ENCODE measurements at places on chromosomes 5 and 9.

GRCh38 chr5:180439911-180440769 lies 54.0 kb upstream of the CNOT6 start:
- DNase-seq, result no peak

DNA sequence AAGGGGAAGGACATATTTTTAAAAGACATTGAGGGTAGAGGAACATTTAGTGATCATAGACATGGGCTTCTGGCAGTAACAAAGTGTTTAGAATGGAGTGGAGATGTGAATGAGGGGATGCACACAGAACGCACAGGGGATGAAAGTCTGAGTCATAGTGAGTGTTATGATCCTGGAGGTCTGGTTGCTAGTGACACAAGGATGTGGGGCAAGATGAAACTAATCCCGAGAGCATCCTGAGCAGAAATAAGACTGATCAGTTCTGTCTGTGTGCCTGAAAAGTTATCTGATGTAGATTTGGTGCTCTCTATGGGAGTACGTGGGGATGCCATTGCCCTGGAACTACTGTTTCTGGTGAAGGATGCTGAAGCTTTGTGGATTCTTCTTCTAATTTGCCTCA lies 141.1 kb downstream of the CHSY3 start:
- peak; percentile 66 for DNase-seq

GRCh38 chr5:175686396-175686795 lies 28.5 kb downstream of the HRH2 start:
- DNase-seq, result no peak

DNA sequence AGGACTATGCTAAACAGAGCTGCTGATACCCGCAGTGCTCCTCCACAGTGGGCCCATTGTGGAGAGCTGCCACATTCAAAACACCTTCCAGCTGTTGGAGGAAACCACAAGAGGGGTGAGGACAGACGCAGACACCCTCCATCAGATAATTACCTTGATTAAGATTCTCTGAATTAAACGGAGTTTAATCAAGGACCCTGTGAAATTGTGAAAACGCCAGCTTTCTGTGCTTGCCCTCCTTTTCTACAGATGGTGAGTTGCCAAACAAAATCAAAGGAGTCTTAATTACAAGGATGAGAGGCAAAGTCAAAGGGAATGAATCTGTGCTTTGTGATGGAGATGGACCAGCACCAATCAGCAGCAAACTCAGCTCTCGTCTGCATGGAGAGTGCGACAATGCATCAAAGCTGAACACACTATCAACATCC lies 596.1 kb downstream of the ELAVL2 start:
- DNase-seq, result no peak

GRCh38 chr5:154238776-154239481 lies 48.4 kb downstream of the GALNT10 start:
- DNase-seq, result no peak

DNA sequence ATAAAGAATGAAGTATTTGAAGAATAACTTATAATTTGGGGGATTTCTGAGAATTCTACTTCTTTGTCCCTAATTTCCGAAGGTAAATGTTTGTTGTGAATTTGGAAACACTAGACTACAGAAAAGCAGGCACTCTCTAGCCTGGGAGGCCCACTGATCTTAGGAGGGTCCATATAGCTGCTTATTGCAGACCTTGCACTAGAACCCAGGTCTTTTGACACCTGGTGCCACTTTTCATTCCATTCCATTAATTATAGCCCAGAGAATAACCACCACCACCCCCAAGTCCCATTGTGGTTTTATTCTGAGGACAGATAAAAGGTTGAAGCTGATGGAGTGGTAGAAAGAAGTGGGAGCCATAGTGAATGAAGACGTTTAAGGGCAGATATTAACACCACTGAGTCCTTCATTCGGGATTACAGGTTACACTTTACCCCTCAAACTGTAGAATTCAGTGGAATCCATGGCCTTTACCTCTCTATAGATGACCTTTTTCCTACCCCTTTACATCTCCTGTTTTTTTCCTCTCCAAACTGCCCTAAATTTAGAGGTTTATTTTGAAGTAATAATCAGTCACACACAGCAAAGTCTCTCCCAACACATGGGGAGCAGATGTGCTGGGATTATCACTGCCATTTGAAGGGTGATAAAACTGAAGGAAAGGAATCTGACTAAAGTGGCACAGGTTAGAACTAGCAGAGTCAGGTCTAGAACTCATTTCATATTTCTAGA lies 12.0 kb upstream of the PSMD5 start:
- DNase-seq, result no peak

Measured in fibroblast of skin of back (primary cell).